Esophagus mucosa (tissue), 1 donor: ENCODE measurements at places on chromosomes 2 and 18. TPM values are rescaled to one million over a fixed set of nuclear protein-coding genes. Genes with fewer than 3 reads are reported as not detected.

SPDYA gene
- 0.92 TPM for total RNA-seq

SNRPD1 gene
- total RNA-seq, result 57.2 TPM

KCNE4 gene
- total RNA-seq, result 0.12 TPM

RRM2 gene
- total RNA-seq, result 66.4 TPM

SERPINB13 gene
- 281 TPM for total RNA-seq

CPO gene
- not detected for total RNA-seq

PJVK gene
- total RNA-seq, result 1.4 TPM

CDK5R2 gene
- total RNA-seq, result not detected

GORASP2 gene
- 60.8 TPM for total RNA-seq

BUB1 gene
- total RNA-seq, result 15.9 TPM

ITGA6 gene
- 65.2 TPM for total RNA-seq

TSHZ1 gene
- total RNA-seq, result 9.2 TPM

MYO7B gene
- total RNA-seq, result 0.04 TPM

FASTKD1 gene
- total RNA-seq, result 21.6 TPM

C2orf81 gene
- total RNA-seq, result 0.56 TPM

ANKRD30B gene
- total RNA-seq, result not detected

SLC9A4 gene
- 0.08 TPM for total RNA-seq

TSPYL6 gene
- not detected for total RNA-seq

LYG2 gene
- total RNA-seq, result not detected

LIMS4 gene
- total RNA-seq, result 0.20 TPM

FSIP2 gene
- total RNA-seq, result 0.24 TPM

RFTN2 gene
- total RNA-seq, result 1.5 TPM

FAM228A gene
- total RNA-seq, result not detected

RAB6D gene
- total RNA-seq, result not detected

ZNF804A gene
- total RNA-seq, result not detected

COBLL1 gene
- total RNA-seq, result 92.0 TPM

PLA2R1 gene
- total RNA-seq, result 6.2 TPM

NEMP2 gene
- 3.8 TPM for total RNA-seq

LHCGR gene
- total RNA-seq, result not detected

DNAJC5G gene
- total RNA-seq, result not detected

BBS5 gene
- 3.5 TPM for total RNA-seq

ZDBF2 gene
- 5.6 TPM for total RNA-seq

GNLY gene
- 0.44 TPM for total RNA-seq

CASP8 gene
- 22.5 TPM for total RNA-seq

PRSS56 gene
- not detected for total RNA-seq

ACVR2A gene
- total RNA-seq, result 12.1 TPM

ANKRD62 gene
- 0.48 TPM for total RNA-seq

HJURP gene
- total RNA-seq, result 9.4 TPM

PARD3B gene
- 4.3 TPM for total RNA-seq

COL6A3 gene
- total RNA-seq, result 23.0 TPM

CIB4 gene
- total RNA-seq, result not detected

KCNIP3 gene
- 0.96 TPM for total RNA-seq

FAP gene
- total RNA-seq, result 1.3 TPM

RGPD4 gene
- not detected for total RNA-seq

PARD6G gene
- 33.8 TPM for total RNA-seq

HAAO gene
- total RNA-seq, result 4.1 TPM

WDSUB1 gene
- 7.5 TPM for total RNA-seq

GREB1L gene
- not detected for total RNA-seq

LPIN1 gene
- total RNA-seq, result 33.6 TPM

TTC27 gene
- total RNA-seq, result 16.5 TPM

BABAM2 gene
- 29.5 TPM for total RNA-seq

LRATD1 gene
- total RNA-seq, result 74.7 TPM

ASAP2 gene
- 6.4 TPM for total RNA-seq

DCC gene
- not detected for total RNA-seq

SYT4 gene
- not detected for total RNA-seq

TMEM200C gene
- 0.12 TPM for total RNA-seq
